NCI-H1694 (cell line): ENCODE measurements at places on chromosomes 2 and 18.

GRCh38 chr2:179677077-179677688 lies 184.2 kb downstream of the ZNF385B start:
- DNase-seq, result no peak

GRCh38 chr2:174247474-174248186 lies 702 bp downstream of the OLA1 start:
- no peak for DNase-seq

GRCh38 chr2:238486123-238486848 lies 59.6 kb downstream of the ASB1 start:
- no peak for DNase-seq

- no peak for DNase-seq
These were observed 14.7 kb downstream of the LINC00305 start for GRCh38 chr18:64134044-64134747.

DNA sequence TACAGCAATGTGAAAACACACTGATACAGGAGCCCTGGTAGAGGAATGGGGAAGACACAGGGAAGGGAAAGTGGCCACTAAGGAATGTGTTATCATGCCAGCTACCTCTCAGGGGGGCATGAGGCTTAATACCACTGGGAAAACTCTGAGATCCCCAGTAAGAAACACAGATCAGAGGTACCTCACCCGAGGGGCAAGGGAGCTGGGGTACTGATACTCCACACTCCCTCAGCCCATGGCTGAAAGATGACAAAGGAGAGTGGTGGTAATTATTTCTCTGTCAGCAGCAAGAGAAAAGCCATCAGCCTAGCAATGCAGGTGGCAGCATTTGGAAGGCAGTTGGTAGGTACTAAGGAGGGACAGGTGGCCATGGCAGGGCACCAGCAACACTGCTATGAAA lies 434.8 kb downstream of the NBAS start:
- no peak for DNase-seq

- no peak for DNase-seq
These were observed 13.0 kb downstream of the SIX3 start for GRCh38 chr2:44954447-44954888.

GRCh38 chr18:8140841-8141501 lies 468.3 kb upstream of the RAB12 start:
- DNase-seq, result no peak

- no peak for DNase-seq
These were observed 65.4 kb upstream of the ACAA2 start for GRCh38 chr18:49878567-49879270.

GRCh38 chr2:198807131-198807530 lies 650.6 kb downstream of the SATB2 start:
- no peak for DNase-seq
